ENCODE measurements at places on chromosomes 3 and 15. TPM values are rescaled to one million over a fixed set of nuclear protein-coding genes. Genes with fewer than 3 reads are reported as not detected.

GRCh38 chr15:88118741-88119140, 137.8 kb downstream of the NTRK3 start:
- no peak for DNase-seq

- no peak for DNase-seq
These were observed 138.8 kb upstream of the PLXND1 start for GRCh38 chr3:129745253-129745652.

ZNF860 gene
- total RNA-seq = 3.5 TPM

DNA sequence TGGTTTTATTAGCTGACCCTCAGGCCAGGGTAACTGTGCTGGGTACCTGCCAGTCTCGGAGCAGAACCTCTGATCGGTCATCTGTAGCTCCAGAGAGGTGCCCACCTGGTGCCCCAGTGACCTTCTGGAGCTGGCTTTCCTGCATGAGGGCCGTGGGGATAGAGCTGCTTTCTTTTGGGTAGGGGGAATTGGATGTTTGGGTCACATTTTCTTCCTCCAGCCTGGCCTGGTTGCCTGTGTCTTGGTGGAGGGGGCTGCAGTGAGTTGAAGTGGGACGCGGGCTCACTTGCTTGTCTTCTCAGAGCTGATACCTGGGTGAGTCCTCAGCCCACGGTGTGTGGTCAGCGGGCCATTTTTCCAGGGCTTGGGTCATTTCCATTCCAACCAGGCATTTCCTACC, 2.6 kb downstream of the ZNF710 start:
- DNase-seq = no peak

DNA sequence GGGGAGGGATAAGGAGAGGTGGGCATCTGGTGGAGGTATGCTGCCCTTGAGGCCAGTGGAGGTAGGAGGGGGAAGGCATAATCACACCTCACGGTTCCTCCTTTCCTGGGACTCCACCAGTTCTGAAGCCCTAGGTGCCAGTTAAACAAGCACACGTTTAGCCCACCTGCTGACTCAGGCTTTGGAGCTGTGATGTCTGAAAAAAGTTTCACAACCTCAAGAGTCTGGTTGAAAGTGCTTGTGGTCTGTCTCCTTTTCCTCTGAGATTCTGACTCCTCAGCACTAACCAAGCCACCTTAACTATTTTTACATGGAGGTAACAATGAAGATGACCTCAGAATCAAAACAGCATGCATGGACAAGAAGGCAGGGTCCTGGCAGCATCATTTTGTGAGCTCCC, 23.0 kb downstream of the HPS3 start:
- no peak for DNase-seq

SLC9C1 gene
- total RNA-seq = not detected

GRCh38 chr3:59880717-59881116, 830.9 kb upstream of the CFAP20DC start:
- no peak for DNase-seq

All from Caki2 (cell line).